Vagina (tissue), 2 donors: ENCODE measurements at places on chromosomes 12 and 14. TPM values are rescaled to one million over a fixed set of nuclear protein-coding genes. Genes with fewer than 3 reads are reported as not detected.

- no peak for DNase-seq
Observed at GRCh38 chr12:113043240-113043639, 13.3 kb upstream of the DTX1 start.

DNA sequence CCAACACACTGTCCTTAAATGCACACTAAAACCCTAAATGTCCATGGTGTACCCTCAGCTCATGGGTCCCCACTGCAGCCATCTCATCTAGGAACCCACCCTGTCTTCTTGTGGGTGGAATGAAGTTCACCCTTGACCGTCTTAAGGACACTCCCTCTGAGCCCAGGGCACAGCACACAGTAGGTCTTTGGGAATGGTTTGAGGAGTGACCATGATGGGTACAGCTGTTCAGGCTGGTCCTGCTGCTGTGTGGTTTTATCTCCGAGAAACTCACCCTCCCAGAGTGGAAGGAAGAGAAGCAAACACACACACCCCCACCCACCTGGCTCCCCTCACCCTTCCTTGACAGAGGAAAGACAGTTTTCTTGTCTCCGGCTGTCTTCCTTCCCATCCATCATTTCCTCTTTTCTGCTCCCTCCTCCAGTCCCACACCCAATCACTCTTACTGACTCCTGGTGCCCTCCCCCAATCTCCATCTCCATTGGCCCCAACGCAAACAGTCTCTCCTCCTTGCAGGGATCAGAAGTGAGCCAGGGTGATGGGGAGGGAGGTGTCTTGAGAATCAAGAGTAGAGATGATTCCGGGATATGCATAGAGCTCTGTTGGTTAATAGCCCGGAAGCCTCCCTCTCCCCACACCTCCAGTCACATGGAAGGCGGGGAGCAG, 105.9 kb upstream of the LHX5 start:
- no peak for DNase-seq

DNA sequence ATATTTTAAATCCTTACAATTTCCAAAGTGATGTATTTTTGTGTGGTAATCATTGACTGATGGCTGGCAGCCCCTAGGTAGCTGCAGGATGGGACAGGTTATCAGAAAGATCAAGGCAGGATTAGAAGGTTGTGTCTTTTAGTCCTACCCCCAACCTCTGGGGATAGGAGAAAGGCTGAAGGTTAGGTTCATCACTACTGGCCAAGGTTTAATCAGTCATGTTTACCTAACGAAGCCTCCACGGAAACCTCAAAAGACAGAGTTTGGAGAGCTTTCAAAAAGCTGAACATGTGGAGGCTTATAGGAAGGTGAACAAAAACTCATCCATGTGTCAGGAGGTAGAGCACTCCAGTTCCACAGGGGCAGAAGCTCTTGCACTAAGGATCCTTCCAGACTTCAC, 77.5 kb upstream of the CD163 start:
- DNase-seq: no peak

DNA sequence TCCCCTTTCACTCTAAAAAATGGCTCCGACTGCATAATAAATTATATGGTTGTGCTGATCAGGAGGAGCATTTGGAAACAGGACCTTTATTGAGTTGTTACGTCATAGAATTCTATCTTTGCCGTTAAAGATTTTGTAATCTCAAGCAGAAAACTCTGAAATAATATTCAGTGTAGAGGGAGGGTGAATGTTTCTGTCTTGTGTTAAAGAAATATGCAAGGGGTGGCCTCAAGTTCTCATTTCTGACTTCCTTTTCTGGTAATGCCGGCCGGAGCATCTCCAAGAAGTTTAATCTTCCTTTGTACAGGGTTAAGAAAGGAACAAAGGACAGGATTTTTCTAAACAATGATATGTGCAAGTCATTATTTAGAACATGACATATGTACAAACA, 165.1 kb downstream of the SLC38A4 start:
- no peak for DNase-seq

SLC25A47 gene
- not detected for total RNA-seq

DNA sequence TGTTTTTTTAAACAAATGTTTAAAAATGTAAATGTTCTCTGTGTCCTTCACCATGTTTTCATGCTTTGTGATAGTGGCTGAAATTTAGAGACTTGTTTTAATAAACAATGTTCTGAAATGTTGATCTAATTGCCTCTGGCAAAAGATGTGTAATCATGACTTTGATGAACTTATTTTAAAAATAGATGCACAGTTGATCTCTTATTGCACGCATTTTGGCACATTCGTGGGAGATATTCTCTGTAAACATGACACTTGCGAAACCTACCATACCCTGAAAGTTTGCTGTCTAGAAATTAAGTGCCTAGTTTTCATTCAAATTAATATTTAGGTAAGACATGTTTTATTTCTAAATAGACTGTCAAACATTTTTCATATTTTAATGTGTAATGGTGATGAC, 119.7 kb upstream of the DNM1L start:
- DNase-seq: no peak

DNA sequence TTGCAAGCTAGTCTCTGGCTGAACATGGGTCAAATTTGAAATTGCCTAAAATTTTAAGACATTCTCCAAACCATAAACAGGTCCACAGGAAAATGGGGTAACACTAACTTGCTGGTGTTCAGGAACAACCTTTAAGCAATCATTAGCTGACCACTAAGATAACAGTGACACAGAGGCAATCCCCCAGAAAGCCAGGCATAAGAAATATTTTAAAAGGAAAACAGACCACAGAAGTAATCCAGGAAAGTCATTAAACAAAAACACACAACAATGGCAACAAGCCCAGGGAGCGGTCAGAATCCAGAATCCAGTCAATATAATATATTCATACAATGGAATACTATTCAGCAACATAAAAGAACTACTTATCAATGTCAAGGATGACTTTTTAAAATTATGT, 59.1 kb downstream of the LRP6 start:
- DNase-seq: no peak

GRCh38 chr12:130164936-130165335, 2.7 kb downstream of the FZD10 start:
- DNase-seq: no peak

SYCP3 gene
- total RNA-seq: not detected

DNA sequence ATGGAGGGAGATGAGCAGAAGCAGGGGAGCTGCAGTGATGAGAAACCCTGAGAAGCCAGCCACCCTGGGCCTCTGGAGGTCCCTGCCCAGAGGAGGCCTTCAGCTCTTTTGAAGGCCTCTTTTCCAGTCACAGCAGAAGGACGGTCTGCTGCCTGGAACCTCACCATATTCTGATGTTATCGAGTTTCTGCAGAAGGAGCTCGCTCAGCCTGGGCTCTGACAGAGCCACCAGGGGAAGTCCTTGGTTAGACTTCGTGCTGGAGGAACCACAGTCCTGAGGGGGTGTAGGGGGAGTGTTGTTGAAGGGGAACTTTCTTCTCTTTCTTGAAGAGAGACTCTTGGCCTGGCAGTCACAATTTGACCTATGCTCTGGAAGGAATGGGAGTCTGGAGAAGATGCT, 25.1 kb upstream of the BATF start:
- no peak for DNase-seq

GRCh38 chr12:105915997-105916759, 222.6 kb downstream of the NUAK1 start:
- DNase-seq: no peak

DNA sequence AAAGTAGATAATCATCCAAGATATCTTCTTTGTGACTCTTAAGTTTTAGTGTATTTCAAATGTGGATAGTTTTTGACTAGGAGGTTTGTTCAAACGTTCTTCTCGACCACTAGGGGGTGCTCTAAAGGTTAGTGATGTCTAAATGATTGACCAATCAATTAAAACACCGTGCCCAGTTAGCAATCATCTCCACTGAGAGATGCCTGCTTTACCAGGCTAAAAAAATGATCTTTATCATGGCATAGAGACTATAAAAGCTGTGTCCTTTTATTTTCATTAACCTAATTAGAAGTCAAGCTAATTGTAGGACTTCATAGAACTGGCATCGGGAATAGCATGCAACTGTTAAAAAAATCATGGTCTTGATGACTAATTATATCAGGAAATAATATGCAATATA, 153.9 kb downstream of the PRKCH start:
- no peak for DNase-seq

HOXC5 gene
- not detected for total RNA-seq

- DNase-seq: no peak
Observed at GRCh38 chr12:124915239-124916236, 1.1 kb upstream of the UBC start.

DNA sequence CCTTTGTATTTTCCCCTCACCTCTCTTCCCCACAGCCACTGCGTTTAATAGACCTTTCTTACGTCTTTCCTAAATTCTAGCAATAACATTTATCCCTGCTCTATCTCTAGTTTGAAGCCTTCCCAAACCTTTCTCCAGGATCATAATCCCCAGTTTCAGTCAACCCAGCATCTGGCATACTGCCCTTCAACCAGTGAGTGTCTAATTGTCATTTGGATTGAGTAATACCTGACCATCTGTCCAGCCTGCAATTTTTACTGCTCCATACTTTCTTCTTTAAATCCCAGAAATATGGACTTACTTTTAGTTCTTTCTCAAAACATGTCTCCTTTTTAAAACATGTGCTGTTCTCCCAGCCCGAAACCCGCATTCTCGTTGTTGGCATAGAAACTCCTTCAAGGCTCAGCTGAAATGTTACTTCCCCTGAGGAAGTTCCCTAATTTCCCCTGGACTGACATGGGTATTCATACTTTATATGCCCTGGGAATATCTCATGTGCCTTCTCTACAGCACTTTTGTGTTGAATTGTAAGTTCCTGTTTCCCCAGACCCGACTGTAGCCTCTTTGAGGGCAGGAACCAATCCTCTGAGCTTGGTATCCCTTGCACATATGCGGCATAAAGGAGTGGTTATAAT, 65.1 kb upstream of the ETV6 start:
- no peak for DNase-seq

DNA sequence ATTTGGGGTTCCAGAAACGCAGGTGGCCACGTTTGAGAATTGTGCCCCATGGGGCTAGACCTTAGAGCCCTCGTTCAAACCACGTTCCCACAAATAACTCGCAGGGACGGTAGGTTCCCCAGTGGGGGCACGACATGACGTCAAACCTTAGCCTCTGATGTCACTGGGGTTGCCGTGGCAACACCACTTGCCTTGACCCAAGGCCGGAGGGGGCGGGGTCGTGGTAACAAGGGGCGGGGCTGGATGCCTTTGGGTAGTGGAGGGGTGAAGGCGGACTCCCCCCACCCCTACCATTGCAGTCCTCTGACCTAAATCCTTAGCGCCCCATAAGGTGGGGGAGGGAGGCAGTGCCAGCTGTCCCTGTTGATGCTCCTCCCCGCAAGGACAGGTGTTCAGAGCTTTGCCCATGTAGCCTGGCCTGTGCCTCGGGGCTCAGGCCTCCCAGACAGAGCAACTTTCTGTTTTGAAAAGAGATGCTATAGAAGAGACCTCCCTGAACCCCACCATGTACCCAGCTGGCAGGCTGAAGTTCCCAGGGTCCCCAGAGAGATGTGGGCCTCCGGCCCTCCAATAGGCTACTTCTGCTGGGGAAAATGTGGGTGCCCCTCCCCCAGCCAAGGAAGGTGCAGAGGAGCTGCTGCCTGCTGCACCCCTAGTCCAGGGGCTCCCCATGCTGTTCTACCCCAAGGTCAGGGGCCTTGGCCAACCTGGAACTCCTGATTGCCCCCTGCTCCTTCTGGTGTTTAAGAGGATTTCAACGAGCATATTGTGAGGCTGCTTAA, 1.9 kb downstream of the FAM222A start:
- no peak for DNase-seq

GRCh38 chr12:123139926-123140675, 10.8 kb downstream of the PITPNM2 start:
- DNase-seq: peak; percentile 83

DNA sequence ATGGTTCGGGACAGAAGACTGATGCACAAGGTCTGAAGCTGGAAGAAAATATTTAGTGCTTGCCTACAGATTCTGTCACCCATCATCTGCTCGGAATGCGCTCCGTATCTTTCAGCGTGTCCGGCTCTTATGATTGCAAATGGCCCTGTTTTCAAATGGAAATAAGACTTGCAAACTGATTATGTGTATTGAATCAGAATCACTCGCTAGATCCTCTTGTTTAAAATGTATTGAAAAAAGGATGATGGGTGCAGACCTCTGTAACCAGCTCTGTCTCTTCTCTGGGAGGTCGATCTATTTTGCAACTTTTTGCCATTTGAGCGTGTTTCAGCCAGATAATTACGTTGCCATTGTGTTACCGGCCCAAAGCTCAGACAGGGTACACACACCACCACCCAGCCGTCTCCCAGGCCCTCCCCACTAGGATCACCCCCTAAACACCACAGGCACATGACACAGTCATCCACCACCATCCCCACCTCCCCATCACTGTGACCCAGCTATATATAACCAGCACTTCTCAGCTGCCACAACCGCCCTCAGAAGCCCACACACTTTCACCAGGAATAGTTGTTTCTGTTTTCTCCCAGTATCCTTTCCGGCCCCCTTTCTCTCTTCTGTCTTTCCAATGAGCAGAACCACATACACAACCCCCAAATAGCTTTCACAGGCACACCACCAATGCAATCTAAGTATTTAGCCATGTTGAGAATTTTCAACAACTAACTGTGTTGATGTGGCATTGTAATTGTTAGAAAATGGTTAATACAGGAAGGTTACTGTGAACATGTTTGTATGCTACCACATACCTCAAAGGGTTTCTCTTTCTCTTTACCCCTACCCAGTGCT, 10.7 kb downstream of the NKX2-1 start:
- no peak for DNase-seq

MDGA2 gene
- not detected for total RNA-seq

SYNDIG1L gene
- not detected for total RNA-seq

CMAS gene
- total RNA-seq: 25.3 TPM

GRCh38 chr14:77524536-77524935, 25.9 kb upstream of the ISM2 start:
- no peak for DNase-seq

DNA sequence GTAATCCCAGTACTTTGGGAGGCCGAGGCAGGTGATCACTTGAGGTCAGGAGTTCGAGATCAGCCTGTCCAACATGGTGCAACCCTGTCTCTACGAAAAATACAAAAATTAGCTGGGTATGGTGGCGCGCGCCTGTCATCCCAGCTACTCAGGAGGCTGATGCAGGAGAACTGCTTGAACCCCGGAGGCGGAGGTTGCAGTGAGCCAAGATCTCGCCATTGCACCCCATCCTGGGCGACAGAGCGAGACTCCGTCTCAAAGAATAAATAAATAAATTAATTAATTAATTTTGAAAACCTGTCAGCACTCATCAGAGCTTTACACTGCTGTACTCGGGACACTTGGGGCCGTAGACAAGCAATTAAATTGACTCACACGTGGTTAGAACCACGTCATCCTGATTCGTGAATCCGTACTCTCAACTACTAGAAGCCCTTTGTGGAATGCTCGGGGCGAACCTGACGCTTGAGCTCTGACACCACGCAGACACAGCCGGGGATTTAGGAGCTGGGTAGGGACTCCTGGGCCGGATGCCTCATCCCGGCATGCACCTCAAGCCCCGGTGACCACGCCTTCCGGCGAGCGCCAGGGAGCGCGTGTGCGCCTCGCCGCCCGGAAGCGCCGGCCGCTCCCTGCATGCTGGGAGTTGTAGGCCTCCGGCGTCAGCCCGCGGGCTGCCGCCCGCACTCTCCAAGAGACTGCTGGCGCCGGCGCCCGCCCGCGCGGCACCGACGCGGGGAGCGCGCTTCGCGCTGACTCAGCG, at the start of gene XPOT:
Gene XPOT (plus strand): TSS at position 686 of the 763 bp plus-strand sequence. CDS start 5,644 bp downstream, outside the sequence.
- DNase-seq: peak; percentile 95
